ENCODE measurements at places on chromosomes 4 and X. TPM values are rescaled to one million over a fixed set of nuclear protein-coding genes. Genes with fewer than 3 reads are reported as not detected.

Gene GC
- polyA plus RNA-seq = not detected

Gene MAB21L2
- polyA plus RNA-seq = not detected

Gene TLR2
- polyA plus RNA-seq = 1.2 TPM

Gene RUFY3
- 5.7 TPM for polyA plus RNA-seq

Gene DRP2
- polyA plus RNA-seq = not detected

GRCh38 chrX:153522259-153522658 lies 4.8 kb downstream of the ATP2B3 start:
- H3K4me1 ChIP-seq = no peaks in the 10 kb centered on the region
- H3K27me3 ChIP-seq = no peaks in the 10 kb centered on the region
- no peaks in the 10 kb centered on the region for H3K36me3 ChIP-seq
- H3K4me3 ChIP-seq = no peak overlapping the region
- H3K27ac ChIP-seq = no peak overlapping the region
- no peak for DNase-seq

DNA sequence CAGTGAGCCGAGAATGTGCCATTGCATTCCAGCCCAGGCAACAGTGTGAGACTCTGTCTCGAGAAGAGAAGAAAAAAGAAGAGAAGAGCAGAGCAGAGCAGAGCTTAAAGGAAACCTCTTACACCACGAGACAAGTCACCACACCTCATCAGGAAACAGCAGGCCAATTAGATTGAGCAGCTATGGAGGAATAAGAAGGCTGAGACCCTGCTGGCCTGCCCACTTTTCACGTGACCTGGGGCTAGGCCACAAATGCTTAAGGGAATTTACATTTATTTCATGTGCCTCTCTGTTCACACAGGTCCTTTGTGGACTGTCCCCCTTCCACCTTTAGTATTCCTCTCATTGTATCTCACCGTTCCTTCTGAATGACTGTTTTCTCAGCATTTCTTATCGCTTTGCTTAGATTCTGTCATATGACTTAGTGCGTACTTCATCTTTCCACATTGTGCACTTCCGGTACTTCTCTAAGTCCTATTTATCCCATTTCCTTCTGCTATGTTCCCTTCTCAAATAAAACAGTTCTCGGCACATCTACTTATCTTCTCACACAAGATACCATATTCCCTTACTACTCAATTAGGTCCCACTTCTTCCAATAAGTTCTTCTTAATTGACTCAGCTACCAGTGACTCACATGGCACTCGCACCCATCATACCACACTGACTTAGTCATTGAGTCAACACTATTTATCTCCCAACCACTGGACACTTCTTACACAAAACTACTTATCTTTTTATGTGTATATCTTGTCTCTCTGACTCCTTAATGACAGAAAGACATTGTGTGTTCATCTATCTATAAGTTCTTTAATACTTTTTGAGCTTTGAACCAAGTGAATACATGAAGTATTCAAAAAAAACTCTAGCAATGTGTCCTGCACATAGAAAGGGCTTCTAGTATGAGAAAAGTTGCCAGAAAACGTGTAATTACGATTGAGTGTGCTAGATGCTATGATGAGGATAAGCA lies 11.0 kb downstream of the CUL4B start:
- H3K4me1 ChIP-seq = no peaks in the 10 kb centered on the region
- H3K4me3 ChIP-seq = no peak overlapping the region

GRCh38 chrX:13024986-13025385 lies 19.4 kb downstream of the FAM9C start:
- peak overlapping the region; percentile 11 for H3K27ac ChIP-seq
- H3K4me3 ChIP-seq = no peak overlapping the region
- H3K36me3 ChIP-seq = no peaks in the 10 kb centered on the region
- peaks cover 62% of the 10 kb centered on the region for H3K4me1 ChIP-seq
- no peaks in the 10 kb centered on the region for H3K27me3 ChIP-seq
- no peak for DNase-seq

DNA sequence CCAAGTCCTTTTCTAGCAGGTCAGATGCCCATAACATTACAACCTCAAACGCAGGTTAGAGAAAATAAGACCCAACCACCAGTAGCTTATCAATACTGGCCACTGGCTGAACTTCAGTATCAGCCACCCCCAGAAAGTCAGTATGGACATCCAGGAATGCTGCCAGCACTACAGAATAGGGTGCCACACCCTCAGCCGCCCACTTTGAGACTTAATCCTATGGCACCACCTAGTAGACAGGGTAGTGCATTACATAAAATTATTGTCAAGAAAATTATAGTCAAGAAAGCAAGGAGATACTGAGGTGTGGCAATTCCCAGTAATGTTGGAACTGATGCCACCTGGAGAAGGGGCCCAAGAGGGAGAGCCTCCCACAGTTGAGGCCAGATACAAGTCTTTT lies 19.9 kb upstream of the TRIM61 start:
- H3K27me3 ChIP-seq = no peaks in the 10 kb centered on the region
- H3K4me3 ChIP-seq = no peak overlapping the region
- no peaks in the 10 kb centered on the region for H3K36me3 ChIP-seq
- no peak overlapping the region for H3K27ac ChIP-seq
- no peaks in the 10 kb centered on the region for H3K4me1 ChIP-seq
- DNase-seq = no peak

Data from naive thymus-derived CD4-positive, alpha-beta T cell (primary cell).